ENCODE measurements at places on chromosomes 7 and 10. TPM values are rescaled to one million over a fixed set of nuclear protein-coding genes. Genes with fewer than 3 reads are reported as not detected.

GRCh38 chr10:73877533-73878160 lies 3.3 kb upstream of the CAMK2G start:
- H3K27me3 ChIP-seq, result no peaks in the 10 kb centered on the region
- peaks cover 39% of the 10 kb centered on the region for H3K4me1 ChIP-seq
- no peak overlapping the region for H3K4me3 ChIP-seq

Gene CADPS2
- total RNA-seq, result 34.2 TPM

Gene PROSER2
- 12.8 TPM for total RNA-seq

DNA sequence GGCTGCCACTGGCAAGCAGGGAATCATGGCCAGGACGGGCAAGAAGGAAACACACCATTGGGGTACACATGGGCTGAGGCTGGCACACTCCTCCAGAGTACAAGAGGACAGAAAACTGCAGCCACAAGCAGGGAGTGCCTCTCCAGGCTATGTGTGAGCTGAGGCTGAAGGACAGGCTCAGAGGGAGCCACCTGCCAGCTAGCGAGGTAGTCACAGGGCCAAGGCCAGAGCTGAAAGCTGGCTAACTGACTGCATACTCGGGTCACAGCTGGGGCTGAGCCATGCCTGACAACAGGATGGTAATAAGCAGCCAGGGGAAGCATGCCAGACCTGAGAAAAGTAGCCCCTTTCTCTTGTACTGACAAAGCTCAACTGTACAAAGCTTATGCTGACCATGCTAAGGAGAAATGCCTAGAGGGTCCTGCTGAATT lies 52.0 kb downstream of the KIF5B start:
- H3K4me1 ChIP-seq, result no peaks in the 10 kb centered on the region
- no peak overlapping the region for H3K27ac ChIP-seq
- no peaks in the 10 kb centered on the region for H3K27me3 ChIP-seq

Gene UTF1
- total RNA-seq, result not detected

- no peaks in the 10 kb centered on the region for H3K27me3 ChIP-seq
- peak; percentile 79 for DNase-seq
- H3K4me1 ChIP-seq, result no peaks in the 10 kb centered on the region
- no peaks in the 10 kb centered on the region for H3K36me3 ChIP-seq
Measured at GRCh38 chr10:24360282-24361127, 151.6 kb downstream of the KIAA1217 start.

Data from left lung (tissue), 14 donors.